ENCODE measurements at places on chromosomes 7 and 10.

DNA sequence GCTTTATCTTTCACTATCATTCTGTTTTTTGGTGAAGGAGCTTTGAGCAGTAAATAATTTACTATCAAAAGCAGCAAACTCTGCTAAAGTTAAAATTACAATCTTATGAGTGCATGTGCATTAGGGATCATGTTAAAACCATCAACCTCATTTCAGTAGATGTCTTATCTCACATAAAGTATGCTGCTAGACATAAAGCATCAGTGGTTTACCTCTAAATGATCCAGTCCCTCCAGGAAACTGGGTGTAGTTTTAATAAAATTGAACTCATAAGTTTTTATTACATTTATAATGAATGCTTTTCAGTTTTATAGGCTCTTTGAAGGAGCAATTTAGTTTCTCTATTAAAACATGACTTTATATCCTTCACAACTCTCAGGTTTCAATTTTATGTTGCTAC lies 108.7 kb downstream of the LRRN3 start:
- DNase-seq, result peak; percentile 16

GRCh38 chr10:90451283-90451682 lies 406.6 kb downstream of the HTR7 start:
- DNase-seq, result no peak

- no peak for DNase-seq
Observed at GRCh38 chr10:6536102-6536501, 44.0 kb downstream of the PRKCQ start.

- DNase-seq, result peak; percentile 21
Observed at GRCh38 chr7:17038160-17038782, 156.5 kb upstream of the AGR3 start.

- DNase-seq, result no peak
Observed at GRCh38 chr10:61529208-61529607, 76.0 kb upstream of the TMEM26 start.

GRCh38 chr10:79355420-79356017 lies 8.2 kb downstream of the PPIF start:
- DNase-seq, result no peak

- no peak for DNase-seq
Observed at GRCh38 chr7:26479581-26479980, 187.9 kb downstream of the SNX10 start.

DNA sequence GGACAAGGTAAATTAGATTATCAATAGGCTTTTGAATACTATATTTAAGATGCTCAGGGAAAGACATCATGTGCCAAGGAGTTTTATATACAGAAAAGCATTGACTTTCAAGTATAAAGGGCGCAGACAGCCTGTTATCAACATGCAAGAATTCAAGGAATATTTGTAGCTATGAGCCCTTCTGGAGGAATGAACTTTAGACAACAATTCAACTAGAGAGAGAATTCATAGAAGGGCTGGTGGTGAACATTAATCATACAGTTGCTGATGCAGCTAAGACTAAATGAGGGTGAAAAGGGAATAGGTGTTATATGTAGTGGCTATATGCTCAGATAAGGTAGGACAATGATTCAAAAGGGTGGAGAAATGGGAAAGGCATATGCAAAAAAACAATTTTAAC lies 41.2 kb downstream of the AOAH start:
- no peak for DNase-seq

GRCh38 chr7:16422917-16423316 lies 1.6 kb upstream of the CRPPA start:
- no peak for DNase-seq

DNA sequence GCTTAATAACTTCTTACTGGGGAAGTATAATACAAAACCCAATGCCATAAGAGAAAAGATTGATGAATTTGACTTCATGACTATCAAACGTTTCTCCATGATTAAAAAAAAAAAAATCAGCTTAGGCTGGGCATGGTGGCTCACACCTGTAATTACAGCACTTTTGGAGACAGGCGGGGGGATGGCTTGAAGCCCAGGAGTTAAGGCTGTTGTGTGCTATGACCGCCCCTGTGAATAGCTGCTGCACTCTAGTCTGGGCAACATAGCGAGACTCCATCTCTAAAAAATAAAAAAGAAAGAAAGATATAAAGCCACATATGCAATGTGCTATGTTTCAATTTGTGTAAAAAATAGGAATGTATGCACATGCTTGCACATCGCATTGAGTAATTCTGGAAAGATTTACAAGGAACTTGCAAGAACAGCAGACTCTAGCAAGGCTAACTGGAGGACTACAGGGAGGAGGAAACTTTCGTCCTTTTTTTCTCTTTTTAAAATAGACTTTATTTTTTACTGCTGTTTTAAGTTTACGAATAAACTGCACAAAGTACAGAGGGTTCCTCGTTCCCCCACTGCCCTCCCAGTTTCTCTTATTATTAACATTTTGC lies 10.3 kb upstream of the RARRES2 start:
- no peak for DNase-seq

GRCh38 chr7:131223151-131223550 lies 104.5 kb upstream of the MKLN1 start:
- no peak for DNase-seq

DNA sequence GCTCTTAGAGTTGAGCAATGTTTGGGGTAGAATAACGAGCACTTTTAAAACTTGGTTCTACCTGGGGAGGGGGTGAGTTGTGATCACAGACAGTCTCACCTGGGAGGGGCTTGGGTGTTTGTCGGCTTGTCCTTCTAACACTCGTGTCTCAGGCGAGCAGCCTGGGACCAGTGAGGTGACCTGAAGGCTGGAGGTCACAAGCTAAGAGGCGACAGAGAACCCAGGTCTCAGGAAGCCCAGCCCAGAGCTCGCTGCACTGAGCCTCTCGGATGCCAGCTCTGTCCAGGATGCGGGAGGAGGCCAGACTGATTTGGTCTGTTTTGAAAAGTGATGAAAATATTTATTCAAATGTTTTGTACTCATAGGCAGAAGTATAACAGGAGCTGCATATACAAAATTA lies 11.8 kb downstream of the HTRA1 start:
- DNase-seq, result no peak

DNA sequence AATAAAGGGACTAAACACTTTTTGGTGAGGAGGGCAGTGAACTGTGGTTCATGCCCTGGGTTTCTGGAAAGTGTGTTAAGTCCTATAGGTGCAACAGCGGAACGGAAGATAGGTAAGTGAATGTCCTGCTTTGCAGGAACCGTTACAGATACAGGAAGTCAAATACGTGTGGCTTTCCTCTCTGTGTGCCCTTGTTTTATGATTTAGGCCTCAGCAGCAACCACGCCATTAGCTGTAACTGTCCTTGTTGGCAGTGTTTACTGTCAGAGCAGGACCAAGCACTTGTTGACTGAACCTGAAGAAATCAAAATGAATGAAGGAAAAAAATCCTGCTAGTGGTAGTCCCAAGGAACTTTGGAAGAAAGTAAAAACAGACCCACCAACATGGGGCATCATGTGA lies 150.3 kb downstream of the PIP4K2A start:
- DNase-seq, result no peak

GRCh38 chr7:76356823-76357222 lies 2.0 kb downstream of the YWHAG start:
- peak; percentile 40 for DNase-seq

DNA sequence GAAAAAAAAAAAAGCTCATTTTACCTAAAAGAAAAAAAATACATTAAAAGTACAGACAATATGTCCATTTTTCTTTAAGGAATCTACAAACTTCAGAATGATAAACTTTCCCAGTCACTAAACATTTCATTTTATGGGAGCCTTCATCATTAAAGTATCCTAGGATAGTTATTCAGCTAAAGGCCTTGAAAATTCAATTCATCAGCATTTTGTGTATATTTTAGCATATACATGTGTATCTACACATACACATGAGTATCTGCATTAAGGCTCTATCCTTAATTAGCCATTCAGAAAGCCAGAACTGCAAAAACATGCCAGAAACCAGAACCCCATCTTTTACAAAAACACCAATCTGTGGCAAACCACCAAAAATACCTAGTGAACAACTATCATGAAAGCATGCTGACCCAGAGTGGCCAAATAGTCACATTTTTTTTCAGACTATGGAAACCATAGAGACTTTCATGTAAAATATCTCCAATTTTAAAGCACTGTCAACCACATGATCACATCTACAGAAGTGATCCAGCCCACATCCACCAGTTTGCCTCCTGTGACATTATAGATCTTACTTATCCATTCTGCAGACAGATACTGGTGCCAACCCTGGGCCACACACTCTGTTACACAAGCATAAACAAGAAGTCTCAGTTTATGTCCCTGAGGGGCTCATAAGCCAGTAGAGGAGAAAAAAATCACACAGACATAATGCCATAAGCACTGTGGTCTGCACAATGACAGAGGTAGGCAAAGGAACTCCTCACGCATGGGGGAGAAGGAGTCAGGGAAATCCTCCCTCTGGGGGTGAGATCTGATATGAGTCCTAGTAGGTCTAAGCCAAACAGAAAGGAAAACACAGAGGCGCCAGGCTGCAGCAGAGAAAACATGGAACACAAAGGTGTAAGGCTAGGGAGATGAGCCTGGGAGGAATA lies 79.2 kb downstream of the SRPK2 start:
- no peak for DNase-seq

- DNase-seq, result no peak
Observed at GRCh38 chr7:28705350-28705749, 252.8 kb downstream of the TRIL start.

GRCh38 chr7:26101361-26102151 lies 50.4 kb upstream of the NFE2L3 start:
- DNase-seq, result no peak

DNA sequence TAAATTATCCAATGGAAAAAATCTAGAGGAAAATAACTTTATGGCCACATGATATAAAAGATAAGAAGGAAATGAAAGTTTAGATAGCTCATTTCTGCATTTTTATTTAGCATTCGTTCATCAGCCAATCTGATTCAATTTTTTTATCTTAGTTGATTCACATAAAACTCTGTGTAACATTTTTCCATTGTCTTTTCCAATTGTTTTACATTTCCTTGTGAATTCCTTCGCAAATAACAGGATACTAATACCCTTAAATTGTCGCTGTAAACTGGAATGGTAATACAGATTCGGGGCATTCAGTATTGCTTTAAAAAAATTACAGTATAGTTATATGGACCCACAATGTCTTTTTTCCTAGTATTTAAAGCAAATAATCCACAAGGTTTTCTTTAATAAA lies 136.4 kb downstream of the CUBN start:
- no peak for DNase-seq

- DNase-seq, result peak; percentile 38
Observed at GRCh38 chr10:69389827-69390490, 26.8 kb downstream of the TACR2 start.

DNA sequence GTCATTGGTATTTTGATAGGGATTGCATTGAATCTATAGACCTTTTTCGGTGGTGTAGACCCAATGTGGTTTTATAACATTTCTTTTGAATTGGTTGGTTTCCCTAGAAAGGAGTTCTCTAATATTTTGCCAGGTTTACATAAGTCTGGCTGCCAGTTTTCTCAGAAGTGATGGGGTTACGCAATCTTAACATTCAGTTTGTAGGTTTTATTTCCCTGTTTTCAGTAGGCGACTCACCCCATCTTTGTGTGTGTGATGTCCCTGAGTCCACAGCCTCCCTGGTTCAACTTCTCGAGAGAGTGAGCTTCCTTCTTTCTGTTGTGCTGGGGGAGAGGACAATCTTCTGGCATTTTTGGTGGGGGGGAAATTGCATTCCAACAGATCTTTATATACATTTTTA lies 9.6 kb upstream of the KIF5B start:
- peak; percentile 86 for DNase-seq
